ENCODE measurements at places on chromosomes 2 and 18.

DNA sequence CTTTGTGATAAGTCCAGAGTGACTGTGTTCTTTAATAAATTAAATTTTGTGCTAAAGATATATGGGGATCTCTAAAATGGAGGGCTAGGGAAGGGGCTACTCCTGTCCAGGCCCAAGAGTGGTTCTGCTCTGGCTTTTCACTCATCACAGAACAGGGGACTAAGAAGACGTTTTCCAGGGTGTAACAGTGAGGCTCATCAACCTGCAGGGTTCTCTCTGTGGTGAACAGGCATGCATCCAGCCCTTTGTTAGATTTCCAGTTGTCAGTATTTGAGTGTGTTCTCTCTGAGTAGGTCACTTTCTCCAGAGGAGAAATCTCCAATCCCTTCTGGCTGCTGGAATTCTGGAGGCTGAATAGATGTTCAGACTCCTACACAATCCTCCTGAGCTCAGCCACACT lies 408.9 kb downstream of the PLCL1 start:
- DNase-seq, result no peak

DNA sequence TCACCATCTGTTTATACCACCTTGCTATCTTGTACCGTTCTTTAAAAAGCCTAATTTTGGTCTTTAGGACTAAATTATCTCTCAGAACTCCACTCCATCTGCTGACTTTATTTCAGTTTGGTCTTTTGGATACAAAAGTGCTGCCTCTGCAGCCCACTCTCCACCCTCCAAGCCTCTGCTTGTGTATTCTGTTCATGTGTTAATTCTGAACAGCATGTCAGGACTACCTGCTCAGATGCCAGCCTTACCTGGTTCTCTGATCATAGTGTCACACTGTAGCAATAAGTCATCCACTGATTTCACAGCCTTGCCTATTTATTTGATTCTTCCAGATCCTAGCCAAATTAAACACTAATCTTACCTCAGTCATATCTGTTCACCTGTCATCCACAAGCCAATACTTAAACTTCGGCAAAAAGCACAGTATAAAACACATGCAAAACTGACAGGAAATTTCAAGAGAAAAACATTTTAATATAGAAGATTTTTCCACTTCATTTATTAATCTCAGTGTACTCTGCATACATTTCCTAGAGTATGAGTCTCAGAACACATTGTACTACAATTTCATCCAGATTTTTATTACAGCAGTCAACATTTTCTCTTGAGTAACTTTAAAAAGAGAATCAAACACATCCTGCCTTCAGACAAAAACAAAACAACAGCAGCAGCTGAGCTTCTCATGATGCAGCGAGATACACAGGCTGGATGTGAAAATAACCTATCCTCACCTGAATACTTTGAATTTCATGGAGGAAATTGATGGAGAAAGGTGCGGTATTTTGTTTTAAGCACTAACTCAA lies 64.9 kb downstream of the PPP1R1C start:
- no peak for DNase-seq

DNA sequence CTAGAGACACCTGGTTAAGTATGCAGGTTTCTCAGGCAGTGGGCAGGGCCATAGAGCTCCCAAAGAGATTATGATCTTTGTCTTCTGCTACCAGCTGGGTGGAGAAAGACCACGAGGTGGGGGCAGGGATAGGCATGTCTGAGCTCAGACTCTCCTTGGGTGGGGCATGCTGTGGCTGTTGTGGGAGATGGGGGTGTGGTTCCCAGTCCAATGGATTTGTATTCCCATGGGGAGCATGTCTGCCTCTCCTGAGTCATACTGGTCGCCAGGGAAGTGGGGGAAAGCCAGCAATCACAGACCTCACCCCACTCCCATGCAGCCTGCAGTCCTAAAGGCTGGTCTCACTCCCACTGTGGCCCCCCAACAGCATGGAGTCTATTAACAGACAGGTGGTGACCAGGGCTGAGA lies 31.4 kb upstream of the RHOB start:
- no peak for DNase-seq

GRCh38 chr2:42339191-42339912 lies 21.7 kb downstream of the COX7A2L start:
- DNase-seq, result no peak

- DNase-seq, result no peak
Measured at GRCh38 chr2:190250421-190250820, 69.2 kb downstream of the HIBCH start.

GRCh38 chr18:35061336-35061735 lies 20.1 kb downstream of the MAPRE2 start:
- DNase-seq, result no peak

DNA sequence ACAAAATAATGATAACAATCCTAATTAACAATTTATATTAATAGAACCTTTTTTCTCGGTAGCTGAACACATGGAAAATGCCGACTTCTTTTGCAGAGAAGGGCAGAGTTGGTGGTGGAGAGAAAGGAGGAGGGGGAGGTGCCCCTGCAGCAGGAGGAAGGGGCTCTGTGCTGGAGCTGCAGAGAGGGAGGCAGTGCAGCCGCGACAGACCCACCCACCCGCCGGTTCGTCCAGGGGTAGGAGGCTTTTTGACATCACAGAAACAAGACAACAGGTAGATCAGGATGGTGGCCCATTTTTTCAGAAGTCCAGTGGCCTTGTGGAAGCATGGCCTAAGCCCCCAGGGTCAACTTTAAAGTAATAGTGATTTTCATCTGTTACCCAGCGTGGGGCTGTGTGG lies 321.1 kb upstream of the SALL3 start:
- no peak for DNase-seq

DNA sequence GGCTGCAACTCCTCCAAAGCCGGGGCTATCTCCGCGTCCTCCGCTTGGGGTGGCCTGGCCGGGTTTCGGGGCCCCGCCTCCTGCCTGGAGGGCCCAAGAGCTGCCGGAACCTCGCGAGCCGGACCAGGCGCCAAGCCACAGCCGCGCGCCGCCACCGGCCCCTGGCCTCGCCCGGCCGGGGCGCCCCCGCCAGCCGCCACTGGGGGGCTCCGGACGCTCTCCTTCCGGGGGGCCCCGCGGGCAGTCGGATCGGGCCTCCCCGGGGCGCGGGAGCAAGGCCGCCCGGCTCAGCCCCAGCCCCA lies 17.4 kb upstream of the HAAO start:
- peak; percentile 38 for DNase-seq

DNA sequence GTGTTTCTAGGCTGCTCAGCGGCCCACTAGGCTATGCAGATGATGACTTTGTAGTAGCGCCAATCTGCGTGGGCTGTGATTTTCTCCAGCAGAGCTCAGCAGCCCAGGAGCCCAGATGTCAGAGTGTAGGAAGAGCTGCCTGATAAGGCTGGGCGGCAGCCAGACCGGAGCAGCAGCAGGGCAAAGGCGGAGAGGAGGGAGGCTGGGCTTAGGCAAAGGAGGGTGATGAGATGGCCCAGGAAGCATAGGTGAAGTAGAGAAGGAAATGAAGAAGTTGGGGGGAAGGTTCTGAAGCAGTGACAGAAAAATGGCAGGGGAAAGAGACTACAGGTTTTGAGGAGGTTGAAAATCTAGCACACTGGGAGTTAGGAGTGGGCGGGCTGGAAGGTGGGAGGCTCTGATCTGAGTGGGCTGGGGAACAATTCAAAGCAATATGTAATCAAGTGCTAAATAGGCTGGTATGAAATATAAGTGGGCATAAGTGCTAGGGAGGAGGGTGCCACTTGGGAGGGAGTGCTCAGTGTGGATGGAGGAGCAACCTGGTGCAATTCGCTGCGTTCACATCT lies 50.6 kb upstream of the STPG4 start:
- DNase-seq, result no peak

DNA sequence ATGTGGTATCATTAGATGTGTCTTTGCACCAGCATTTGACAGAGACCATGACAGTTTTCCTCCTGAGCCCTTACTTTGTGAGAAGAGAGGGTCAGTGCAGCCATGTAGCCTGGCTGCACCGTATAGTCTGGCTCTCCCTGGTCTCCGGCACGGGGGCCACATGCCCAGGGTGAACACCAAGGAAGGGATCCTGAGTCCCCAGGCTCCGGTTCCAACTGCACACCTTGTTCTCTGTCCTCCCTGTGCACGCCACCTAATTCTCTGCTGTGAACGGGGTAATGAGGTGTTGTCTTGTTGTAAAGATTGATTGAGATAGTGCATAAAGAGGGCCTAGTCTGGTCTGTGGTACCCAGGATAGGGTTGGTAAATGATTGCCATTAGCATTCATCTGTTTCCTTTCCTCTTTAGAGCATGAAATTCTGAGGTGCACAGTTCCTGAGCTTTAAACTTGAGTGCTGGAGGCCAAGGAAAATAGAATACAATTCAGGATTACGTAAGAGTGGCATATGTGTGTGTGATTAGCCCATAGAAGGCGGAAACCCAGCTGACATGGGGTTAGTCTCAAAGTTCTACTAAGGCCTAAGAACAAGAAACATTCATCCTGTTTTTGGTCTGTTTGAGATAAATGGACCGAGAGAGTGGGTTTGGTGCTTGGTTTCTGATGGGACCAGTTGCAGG lies 55.5 kb downstream of the NCK2 start:
- no peak for DNase-seq

GRCh38 chr18:67776929-67777328 lies 260.4 kb upstream of the DSEL start:
- no peak for DNase-seq

DNA sequence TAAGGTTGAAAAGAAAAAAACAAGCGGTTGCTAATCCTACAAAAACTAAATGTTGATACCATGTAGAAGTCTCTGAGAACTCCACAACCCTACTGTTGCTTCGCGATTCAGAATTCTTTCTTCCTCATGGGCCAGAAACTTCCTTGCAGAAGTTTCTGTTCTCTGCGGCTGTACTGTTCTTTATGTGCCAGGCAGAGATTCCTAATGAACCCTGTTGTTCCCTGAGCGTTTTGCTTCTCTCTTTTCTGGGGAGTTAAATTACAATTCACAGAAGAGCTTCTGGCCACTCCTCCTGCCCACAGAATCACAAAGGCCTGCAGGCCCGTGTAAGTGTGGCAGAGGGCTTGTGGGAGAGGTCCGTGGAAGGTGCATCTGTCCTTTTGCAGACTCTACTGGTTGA lies 1.8 kb upstream of the THNSL2 start:
- DNase-seq, result no peak

GRCh38 chr2:237438080-237438940 lies 24.3 kb upstream of the COL6A3 start:
- DNase-seq, result no peak

DNA sequence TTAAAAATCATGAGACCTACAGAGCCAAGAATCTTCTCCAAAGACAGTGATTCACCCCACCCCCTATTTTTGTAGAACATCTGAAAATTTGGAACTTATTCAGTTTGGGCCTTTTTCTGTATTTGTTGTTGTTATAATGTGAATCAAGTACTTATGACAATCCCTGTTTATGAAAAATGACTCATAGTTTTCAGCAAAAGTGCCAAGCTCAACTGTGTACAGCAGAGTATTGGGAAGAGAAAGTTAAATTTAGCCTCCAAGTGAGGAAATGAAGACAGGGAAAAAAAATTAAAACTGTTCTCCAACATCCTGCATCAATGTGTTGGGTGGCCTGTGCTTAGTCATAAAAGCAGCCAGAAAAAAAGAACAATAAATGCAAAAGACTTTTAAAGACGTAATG lies 46.2 kb downstream of the LRATD1 start:
- no peak for DNase-seq

GRCh38 chr2:119694470-119694844 lies 15.5 kb downstream of the TMEM177 start:
- DNase-seq, result no peak

DNA sequence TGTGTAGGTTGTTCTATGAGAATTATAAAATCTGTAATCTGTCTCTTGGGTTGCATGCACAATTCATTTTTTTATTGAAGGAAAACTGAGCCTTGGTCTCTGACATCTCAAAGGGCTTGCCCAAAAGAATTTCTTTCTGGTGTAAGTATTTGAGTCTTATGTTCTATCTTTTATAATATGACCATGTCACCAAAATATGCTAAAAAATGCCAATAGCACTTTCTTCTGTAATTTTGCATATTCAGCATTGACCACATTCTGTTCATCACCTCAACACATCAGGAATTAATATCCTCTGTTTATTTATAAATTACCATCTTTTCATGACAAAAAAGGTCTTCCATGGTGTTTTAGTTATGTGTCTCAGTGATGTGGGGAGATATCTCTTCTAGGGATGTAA lies 268.7 kb upstream of the TCF4 start:
- no peak for DNase-seq

GRCh38 chr18:10314066-10314465 lies 140.4 kb upstream of the APCDD1 start:
- no peak for DNase-seq

DNA sequence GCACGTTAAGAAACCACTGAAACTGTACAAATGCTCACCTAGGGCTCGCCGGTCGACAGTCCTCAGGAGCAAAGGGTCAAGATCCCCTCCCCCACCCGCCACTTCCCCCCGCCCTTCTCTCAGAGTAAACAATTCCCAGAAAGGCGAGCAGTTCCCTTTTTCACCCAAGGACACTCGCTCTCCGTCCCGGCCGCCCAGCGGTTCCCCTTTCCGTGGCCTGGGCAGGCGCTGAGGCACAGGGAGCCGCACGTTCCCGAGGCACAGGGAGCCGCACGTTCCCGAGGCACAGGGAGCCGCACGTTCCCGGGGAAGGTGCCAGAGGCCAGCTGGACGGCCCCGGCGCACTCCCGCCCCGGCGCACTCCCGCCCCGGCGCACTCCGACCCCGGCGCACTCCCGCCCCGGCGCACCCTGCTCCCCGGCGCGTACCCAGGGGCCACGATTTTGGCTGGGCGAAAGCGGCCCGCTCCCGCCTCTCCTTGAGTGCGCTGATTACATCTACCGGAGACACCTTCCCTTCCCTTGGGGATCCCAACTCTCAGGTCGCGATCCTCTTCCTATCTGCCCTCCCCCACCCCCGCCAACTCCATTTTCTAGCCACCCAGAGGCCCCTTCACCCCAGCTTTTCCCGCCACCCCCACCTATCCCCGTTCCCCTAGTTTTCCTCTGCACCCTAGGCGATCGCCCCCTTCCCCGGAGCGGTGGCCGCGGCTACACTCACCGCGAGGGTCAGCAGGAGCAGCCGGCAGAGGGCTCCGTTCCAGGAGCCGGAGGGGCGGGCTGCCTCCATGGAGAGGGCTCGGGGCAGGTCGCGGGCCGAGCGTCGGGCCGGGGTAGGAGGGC lies 817 bp downstream of the DSC2 start:
- DNase-seq, result no peak

DNA sequence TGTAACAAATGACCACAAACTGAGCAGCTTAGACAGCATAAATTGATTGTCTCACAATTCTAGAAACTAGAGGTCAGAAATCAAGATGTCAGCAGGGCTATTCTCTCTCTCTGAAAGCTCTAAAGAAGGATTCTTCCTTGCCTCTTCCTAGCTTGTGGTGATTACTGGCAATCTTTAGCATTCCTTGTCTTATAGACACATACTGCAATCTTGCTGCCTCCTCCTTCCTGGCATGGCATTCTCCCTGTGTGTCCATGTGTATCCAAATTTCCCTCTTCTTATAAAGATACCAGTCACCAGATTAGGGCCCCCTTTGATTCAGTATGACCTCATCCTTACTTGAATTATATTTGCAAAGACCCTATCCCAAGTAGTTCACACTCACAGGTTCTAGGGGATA lies 2.3 kb downstream of the ASB3 start:
- no peak for DNase-seq

- DNase-seq, result no peak
Measured at GRCh38 chr2:105674401-105674800, 70.3 kb upstream of the NCK2 start.

All from thoracic aorta (tissue), 2 donors.